ENCODE measurements at places on chromosomes 2 and 18. TPM values are rescaled to one million over a fixed set of nuclear protein-coding genes. Genes with fewer than 3 reads are reported as not detected.

- no peak for DNase-seq
Measured at GRCh38 chr2:88036606-88037005, 19.0 kb downstream of the KRCC1 start.

DNA sequence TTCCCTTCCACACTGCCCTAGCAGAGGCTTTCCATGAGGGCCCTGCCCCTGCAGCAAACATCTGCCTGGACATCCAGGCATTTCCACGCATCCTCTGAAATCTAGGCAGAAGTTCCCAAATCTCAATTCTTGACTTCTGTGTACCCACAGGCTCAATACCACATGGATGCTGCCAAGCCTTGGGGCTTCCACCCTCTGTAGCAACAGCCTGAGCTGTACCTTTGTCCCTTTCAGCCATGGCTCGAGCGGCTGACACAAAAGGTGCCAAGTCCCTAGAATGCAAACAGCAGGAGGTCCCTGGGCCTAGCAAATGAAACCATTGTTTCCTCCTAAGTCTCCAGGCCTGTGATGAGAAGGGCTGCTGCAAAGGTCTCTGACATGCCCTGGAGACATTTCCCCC is 744.5 kb upstream of the LINC00305 start:
- DNase-seq, result no peak

The TUBA4A gene
- 27.5 TPM for total RNA-seq

- no peak for DNase-seq
Measured at GRCh38 chr2:47346-47725, 1.0 kb upstream of the FAM110C start.

GRCh38 chr2:227344231-227344630 is 19.2 kb downstream of the MFF start:
- no peak for DNase-seq

GRCh38 chr2:46589356-46589755 is 110.0 kb downstream of the TMEM247 start:
- DNase-seq, result no peak

The MYOM1 gene
- total RNA-seq, result 1.3 TPM

GRCh38 chr2:48886919-48887318 is 131.4 kb upstream of the LHCGR start:
- no peak for DNase-seq

GRCh38 chr2:386406-387103 is 98.7 kb upstream of the ALKAL2 start:
- no peak for DNase-seq

GRCh38 chr2:8376603-8377410 is 305.0 kb upstream of the ID2 start:
- DNase-seq, result no peak

The TUBA4B gene
- total RNA-seq, result not detected

The ACVR1C gene
- 0.59 TPM for total RNA-seq

Measured in glutamatergic neuron (in vitro differentiated cells).